ENCODE measurements at places on chromosomes 1 and 21. TPM values are rescaled to one million over a fixed set of nuclear protein-coding genes. Genes with fewer than 3 reads are reported as not detected.

- DNase-seq: no peak
Observed at GRCh38 chr1:225480825-225481434, 53.1 kb upstream of the LBR start.

DNA sequence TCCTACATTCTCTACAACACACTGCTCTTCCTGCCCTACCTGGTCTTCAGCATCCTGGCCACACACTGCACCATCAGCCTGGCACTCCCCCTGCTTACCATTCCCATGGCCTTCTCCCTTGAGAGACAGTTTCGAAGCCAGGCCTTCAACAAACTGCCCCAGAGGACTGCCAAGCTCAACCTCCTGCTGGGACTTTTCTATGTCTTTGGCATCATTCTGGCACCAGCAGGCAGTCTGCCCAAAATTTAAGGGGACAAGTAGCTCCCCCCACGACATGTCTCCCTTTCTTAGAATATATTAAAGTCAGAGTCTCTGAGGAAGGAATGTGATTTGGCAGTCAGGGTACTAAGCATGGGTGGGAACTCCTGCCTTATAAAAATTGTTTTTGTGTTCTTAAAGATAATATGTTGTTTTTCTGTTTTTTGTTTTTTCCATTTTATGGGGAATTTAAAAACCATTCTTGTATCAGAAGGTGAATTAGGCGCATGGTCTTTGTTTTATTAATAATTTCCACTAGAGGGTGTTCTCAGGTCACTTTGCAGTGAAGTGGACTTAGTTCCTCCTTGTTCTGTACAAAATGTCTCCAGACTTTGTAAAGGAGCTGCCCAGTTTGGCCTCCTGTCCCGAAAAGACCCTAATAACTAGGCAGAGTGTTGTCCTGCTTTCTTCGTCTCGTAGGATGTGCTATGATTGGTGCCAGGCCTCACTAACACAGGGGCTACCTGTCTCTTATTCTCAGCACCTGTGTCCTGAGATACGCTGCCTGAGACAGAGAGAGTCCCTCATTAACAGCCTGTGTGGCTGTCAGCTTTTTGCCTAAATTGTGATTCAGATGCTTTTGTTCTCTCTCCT is 13.1 kb downstream of the UBIAD1 start:
- DNase-seq: no peak

GRCh38 chr1:115428256-115428655 is 90.2 kb upstream of the NGF start:
- DNase-seq: no peak

DNA sequence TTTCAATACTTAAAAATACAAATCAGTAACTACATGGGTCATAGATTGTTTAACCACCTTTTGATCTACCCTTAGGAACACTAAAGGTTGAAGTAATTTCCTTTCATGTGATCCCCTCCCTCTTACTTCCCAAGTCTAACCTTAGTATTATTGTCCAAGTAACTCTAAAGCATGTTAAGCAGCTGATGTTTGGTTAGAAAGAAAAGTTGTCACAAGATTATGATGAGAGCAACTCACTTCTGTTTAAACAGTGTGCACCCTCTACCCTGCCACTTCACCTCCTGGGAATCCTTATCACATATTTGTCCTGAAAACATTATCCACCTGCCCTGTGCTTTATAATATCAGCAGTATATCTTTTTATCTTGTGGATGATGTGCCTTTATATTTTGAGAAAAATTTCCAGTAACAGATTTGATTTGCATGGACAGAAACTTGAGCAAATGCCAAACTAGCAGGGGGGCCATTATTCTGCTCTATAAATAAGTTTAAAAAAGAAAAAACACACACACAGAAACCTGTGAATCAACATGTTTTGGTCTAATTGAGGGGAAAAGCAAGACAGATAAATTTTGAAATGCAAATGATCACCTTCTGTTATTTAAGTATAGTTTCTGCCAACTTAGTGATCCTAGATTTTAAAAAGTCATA is 194.3 kb downstream of the RPS6KC1 start:
- DNase-seq: no peak

- DNase-seq: no peak
Observed at GRCh38 chr1:1125945-1126344, 10.1 kb upstream of the C1orf159 start.

- no peak for DNase-seq
Observed at GRCh38 chr1:227951624-227952373, 4.1 kb upstream of the WNT9A start.

DNA sequence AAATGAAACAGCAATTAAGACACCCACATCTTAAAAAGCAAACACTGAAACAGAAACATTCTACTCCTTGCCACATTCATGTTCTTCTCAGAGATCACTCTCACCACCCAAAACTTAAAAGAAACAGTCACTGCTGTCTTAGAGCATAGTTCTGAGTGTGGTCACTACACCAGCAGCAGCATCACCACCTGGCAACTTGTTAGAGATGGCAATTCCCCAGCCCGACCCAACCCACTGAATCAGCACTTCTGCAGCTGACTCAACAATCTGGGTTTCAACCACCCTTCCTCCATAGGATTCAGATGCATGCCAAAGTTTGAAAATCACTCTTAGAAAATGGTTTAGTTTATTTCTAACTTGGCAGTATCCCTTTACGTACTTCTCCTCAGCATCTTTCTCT is 126.1 kb downstream of the CDC42BPA start:
- no peak for DNase-seq

DNA sequence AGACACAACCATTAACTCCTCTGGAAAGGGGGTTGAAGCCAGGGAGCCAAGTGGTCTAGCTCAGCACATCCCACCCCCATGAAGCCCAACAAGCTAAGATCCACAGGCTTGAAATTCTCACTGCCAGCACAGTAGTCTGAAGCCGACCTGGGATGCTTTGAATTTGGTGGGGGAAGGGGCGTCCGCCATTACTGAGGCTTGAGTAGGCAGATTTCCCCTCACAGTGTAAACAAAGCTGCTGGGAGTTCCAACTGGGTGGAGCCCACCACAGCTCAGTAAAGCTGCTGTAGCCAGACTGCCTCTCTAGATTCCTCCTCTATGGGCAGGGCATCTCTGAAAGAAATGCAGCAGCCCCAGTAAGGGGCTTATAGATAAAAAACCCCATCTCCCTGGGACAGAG is 193.5 kb downstream of the GPATCH2 start:
- DNase-seq: no peak

- DNase-seq: no peak
Observed at GRCh38 chr1:183726825-183727224, 73.7 kb upstream of the APOBEC4 start.

DNA sequence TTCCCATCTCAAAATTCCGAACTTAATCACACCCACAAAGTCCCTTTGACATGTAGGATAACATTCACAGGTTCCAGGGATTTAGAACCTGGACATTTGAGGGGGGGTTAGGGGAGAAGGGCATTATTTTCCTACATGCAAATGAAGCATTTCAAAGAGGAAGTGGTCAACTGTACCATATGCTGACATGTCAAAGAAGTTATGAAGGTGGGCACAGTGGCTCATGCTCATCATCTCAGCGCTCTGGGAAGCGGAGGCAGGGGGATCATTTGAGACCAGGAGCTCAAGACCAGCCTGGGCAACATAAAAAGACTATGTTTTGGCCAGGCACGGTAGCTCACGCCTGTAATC is 35.7 kb downstream of the PTP4A2 start:
- no peak for DNase-seq

DNA sequence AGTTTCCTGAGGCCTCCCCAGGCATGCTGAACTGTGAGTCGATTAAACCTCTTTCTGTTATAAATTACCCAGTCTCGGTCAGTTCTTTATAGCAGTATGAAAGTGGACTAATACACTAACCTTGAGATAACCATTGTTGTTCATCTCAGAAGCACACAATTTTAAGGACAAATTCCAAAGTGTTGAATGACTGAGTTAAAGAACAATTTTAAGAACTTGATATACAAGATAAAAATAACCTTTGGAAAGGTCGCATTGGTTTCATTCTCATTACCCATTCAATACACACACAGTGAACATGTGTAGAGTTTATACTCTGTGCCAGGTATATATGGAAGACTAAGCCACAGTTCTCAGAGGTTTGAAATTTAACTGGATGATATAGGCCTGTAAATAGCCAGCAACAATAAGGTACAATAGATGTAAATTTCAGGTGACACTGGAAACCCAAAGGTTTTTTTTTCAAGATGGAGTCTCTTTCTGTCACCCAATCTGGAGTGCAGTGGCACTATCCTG is 19.1 kb upstream of the SRSF10 start:
- no peak for DNase-seq

DNA sequence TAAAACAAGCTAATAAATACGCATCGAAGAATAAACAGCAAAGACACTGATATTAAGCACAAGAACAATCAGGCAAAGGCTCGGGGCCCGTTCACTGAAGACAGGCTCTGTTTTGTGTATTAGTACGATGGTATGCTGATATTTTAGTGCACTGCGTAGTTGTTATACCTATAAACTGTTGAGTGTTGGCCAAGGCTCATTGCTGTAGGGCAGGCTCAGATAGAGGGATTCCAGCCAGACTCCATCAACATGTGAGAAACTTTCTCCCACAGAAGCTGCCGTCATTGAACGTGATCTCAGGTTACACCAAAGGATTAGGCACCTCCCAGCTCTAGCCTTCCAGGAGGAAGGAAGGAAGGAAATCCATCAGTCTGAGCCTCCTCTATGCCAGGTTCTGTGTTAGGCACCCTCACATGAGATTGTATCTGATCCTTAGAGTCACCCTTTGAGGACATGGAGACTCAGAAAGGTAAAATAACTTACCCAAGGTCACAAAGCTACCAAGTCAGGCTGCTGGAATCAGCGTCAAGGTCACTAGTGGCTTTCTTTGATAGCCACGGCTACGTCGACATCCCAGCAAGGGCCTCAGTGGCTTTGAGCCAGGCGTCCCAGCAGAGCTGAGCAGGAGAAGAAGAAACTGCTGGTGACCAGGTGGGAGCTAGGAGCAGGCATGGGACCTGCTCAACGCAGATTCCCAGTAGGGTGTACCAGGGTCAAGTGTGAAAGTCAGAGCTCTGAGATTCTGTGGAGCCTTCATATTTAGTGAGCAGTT is 14.8 kb downstream of the BCAR3 start:
- DNase-seq: no peak

DNA sequence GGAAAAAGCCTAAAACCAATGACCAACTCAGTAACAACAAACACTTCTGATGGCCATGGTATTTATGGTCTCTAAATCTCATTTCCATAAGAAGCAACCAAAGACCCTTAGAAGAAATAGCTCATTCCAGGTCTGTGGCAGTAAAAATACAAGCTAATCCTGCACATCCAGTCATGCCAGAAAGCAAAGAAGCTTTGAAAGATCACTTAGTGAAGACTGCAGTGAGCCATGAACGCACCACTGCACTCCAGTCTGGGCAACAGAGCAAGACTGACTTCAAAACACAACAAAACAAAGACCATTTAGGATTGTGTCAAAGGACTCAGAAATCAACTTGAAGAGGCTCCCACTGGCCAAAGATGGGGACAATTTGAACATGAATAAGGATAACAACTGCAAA is 18.4 kb upstream of the ELK4 start:
- no peak for DNase-seq

DNA sequence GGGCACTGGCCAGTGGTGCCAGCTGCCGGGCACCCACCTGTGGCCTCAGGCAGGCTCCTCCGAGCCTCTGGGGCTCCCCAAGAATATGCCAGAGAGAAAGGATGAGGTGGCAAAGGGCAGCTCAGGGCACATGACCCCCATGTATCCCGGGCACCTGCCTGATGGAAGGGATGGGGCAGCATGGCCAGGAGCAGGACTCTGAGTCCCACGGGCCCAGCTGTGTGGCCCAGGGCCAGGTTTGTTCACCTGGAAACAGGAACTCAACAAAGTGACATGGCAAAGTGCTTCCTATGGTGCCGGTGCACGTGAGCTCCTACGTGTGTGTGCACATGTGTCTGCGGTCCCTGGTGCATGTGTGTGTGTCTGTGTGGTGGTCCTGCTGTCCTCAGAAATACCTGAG is 9.5 kb upstream of the GPR153 start:
- no peak for DNase-seq

- no peak for DNase-seq
Observed at GRCh38 chr1:10803971-10804820, 7.8 kb upstream of the CASZ1 start.

GRCh38 chr1:203911806-203912205 is 50.4 kb downstream of the SNRPE start:
- DNase-seq: no peak

DNA sequence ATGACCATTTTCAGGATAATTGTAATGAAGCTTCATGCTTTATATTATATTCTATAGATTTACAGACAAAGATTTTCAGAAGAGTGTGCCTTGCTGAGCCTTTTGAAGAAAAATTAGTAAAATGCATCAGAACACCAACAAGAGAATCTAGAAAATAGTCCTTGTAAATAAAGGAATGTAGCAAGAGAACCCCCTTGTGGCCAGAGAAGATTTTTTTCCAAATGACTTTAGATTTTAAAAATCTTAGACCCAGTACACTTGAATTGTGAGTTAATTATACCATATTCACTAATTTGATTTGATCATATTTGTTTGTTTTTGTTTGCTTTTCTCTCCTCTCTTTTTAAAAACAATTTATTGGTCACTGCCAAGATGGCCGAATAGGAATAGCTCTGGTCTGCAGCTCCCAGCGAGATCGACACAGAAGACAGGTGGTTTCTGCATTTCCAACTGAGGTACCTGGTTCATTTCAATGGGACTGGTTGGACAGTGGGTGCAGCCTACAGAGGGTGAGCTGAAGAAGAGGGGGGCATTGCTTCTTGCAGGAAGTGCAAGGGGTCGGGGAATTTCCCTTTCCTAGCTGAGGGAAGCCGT is 12.8 kb upstream of the IFI44L start:
- no peak for DNase-seq

DNA sequence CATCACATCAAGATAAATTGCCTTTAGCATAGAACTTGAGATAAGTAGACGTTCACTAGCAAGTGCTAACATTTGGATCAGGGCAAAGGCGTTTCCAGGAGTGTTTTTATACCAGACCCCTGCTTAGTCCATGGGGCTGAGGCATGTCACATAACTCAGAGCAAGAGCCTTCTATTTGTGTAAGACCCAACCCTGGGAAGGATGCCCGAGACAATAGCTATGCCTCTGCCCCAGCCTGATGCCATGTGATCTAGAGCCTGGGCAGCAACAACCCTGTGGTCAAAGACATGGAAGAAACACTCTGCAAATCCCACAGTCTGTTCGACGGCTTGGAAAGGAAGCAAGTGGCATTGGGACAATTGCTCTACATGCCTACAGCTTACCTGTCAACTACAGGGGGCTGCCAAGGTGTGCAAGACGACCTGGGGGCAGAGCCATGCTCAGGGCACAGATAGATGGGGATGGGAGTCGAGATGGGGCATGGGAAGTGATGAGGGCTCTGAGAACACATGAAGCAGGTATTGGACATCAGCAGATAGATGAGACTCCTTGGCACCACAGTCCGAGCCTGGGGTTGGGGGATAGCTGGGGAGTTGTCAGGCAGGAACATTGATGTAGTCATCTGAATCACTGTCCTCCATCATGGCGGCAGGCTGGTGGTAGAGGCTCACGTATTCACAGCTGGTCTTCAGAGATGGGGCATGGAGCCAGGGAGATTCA is 7.3 kb downstream of the IL24 start:
- no peak for DNase-seq

Gene CLIC6
- 6.2 TPM for total RNA-seq

Gene CIART
- 1.4 TPM for total RNA-seq

Gene TNFRSF8
- total RNA-seq: 0.14 TPM

Gene ATG4C
- 13.4 TPM for total RNA-seq

Gene COL6A2
- total RNA-seq: 114 TPM

Gene ACTRT2
- total RNA-seq: not detected
